ENCODE measurements at places on chromosomes 7 and 10.

DNA sequence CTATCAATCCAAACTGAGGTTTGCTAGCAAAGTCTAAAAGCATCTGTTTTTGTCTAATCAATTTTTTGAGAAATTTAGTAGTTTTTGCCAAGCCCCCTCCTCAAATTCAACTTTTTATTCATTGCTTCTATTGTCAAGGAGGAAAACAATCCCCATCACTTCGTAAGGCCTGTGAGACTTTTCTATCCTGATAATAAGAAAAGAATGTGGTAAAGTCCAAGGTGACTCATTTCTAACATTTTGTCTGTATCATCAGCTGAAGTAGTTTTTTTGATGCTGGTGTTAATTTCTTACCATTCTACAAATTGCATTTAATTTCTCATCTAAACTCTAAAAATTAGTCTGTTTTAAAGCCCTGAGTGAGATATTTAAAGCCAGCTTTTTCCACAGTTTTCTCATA, 11.7 kb downstream of the ANK3 start:
- peak; percentile 47 for DNase-seq

GRCh38 chr10:74937266-74937856, 111.0 kb downstream of the KAT6B start:
- no peak for DNase-seq

GRCh38 chr10:53675177-53675576, 902.6 kb upstream of the MBL2 start:
- DNase-seq, result no peak

DNA sequence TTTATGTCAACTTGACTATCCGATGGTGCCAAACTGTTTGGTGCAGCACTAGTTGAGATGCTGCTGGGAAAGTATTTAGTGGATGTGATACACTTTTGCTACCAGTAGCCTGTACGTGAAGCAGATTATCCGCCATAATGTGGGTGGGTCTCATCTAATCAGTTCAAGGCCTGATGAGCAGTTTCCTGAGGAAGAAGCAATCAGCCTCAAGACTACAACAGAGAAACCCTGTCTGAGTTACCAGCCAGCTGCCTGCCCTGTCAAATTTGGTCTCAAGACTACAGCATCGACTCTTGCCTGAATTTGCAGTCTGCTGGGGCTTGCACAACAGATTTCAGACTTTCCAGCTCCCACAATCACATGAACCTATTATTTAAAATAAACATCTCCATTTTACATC, 10.9 kb upstream of the RBP3 start:
- DNase-seq, result no peak

DNA sequence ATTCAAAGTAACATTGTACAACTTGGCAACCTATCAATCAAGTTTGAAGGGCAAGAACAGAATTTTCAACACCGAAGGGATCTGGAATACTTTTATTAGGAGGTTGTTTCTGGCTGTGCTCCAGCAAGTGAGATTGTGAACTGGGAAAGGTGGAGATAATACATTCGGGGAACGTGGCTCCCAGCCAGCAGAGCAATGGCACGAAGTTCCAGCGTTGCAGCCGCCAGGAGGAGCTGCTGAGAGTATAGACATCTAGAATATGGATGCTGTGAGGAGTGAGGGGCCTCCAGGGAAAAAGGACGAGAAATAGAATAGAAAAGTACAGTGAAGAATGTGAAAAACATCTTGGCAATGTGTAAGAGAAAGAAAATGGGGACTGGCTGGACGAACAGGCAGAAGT, 69.5 kb downstream of the TCERG1L start:
- DNase-seq, result no peak
